ENCODE measurements at places on chromosomes 7 and 10.

- DNase-seq, result no peak
Measured at GRCh38 chr7:158085741-158086695, 501.6 kb downstream of the PTPRN2 start.

- DNase-seq, result no peak
Measured at GRCh38 chr10:59706851-59707797, 2.5 kb downstream of the SLC16A9 start.

DNA sequence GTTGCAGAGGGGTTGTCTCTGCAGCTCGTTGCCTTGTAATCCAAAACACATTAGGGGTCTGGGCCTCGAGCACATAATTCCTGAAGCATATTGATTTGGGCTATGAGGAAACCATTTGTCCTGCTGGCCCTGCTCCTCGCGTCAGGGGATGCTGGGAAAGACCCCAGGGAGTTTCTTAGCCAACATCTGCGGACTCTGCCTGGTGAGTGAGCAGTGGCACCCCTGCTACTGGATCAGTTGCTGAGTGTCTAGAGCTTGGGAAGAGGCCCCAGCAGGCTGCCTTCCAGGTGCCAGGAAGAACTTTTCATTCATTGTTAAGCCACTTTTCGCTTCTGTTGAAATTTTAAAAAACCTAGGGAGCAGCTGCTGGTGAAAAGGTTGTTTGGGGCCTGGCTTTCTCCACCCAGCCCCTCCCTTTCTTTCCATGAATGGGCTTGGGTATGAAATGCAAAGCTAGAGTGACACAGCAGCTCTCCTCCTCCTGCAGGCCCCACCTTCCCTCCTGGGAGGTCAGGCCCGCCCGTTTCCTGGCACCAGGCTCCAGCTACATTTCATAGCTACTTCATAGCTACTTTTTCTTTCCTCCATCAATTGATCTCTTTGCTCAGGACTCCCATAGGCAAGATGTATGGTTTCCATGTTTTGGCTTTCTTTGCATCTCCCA is 26.8 kb downstream of the TACR2 start:
- peak; percentile 81 for DNase-seq

GRCh38 chr7:2172311-2173188 is 60.2 kb downstream of the MAD1L1 start:
- no peak for DNase-seq

- DNase-seq, result no peak
Measured at GRCh38 chr7:148911626-148912025, 27.5 kb upstream of the EZH2 start.

- no peak for DNase-seq
Measured at GRCh38 chr10:23417254-23417653, 21.6 kb upstream of the OTUD1 start.

DNA sequence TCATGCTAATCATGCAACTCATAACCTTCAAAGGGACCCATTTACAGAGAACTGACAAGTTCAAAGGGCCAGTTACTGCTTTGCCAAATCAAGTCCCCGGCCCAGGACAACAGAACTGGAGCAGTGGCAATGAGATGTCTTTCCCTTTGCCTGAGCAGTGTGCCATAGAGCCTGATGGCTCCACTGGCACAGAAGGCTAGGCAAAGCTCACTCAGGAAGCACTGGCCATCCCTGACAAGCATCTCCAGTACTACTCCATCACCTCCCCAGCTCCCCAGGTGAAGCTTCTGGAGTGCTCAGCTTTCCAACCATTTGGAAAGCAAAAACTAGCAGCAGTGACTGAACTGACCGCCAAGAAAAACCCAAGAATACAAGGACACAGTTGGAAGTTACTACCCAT is 108.3 kb downstream of the SGMS1 start:
- no peak for DNase-seq
